ENCODE measurements at places on chromosomes 3 and 15.

DNA sequence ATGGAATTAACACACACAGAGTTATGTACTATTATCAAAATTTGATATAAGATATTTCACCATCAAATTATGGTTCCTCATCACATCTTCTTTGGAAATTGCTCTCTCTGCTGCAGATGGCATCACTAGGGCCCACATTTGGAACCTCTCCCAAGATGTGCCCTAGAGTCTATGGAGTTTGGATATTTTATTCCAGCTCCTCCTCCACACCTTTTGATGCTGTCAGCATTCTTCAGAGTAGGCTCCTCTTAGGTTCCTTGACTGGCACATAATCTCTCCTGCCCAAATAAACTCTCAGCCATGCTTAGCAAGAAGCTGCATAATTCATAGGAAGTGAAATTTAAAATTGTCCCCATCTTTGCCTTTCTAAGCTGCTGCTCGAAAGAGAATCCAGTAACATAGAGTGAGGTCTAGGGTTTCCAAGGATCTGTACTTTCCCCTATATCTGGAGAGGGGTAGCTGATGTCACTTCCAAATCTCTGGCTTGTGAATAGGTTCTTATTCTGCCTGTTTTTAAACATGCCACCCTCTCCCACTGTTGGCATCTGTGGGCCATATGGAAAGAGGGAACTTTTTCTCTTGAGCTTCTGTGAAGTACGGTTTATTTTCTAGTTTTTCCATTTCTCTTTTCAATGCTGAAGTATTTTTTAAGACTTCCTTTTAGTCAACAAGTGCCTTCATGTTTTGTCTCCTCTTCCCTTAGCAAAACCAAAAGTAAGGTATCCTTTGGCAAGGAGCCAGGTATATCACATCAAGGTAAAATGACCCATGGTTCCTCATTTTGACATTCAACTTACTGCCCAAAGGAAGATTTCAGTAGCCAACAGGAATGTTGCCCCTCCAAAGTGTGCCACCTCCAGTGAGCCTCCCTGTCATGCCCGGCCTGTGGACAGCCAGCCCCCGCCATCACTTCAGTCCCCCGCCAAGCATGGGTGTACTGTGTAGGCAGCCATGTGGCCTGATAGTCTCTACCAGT is 75.3 kb upstream of the C2CD4B start:
- no peak for DNase-seq

DNA sequence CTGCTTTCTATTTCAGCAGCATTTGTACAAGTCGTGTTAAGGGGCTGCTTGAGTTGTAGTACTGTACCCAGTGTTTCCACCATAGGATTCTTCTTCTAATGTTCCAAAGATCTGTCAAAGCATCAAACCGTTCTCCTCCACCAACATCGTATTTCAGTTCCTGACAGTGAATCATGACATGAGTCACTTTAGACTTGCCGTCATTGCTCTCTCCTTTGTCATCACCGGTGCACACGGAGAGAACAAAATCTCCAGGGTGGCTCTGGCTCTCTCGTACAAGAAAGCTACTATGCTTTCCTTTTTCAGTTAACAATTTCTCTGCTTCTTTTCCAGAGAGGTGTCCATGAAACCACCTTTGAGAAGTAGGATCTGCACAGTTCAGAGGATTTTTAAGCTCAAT is 270.9 kb upstream of the CCDC54 start:
- no peak for DNase-seq

- DNase-seq, result no peak
These were observed 34.0 kb downstream of the LYZL4 start for GRCh38 chr3:42376344-42376798.

DNA sequence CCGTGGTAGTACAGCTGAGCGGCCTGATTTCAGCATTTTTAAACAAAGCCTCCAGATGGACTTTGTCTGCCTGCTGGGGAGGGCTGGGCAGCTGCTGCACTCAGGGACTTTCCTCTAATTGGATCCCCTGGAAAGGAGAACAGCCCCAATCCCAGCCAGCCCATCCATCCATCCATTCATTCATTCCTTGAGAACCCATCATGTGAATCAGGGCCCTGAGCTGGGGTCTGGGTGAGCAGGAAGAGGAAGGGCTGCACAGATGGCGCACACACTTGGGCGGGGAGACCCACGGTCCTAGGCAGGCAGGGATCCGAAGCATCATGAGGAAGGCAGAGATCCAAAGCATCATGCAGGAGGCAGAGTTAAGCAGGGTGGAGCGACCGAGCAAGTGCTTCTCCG is 45.7 kb downstream of the TPRA1 start:
- DNase-seq, result no peak

GRCh38 chr15:70054884-70055387 is 42.8 kb downstream of the TLE3 start:
- DNase-seq, result no peak

DNA sequence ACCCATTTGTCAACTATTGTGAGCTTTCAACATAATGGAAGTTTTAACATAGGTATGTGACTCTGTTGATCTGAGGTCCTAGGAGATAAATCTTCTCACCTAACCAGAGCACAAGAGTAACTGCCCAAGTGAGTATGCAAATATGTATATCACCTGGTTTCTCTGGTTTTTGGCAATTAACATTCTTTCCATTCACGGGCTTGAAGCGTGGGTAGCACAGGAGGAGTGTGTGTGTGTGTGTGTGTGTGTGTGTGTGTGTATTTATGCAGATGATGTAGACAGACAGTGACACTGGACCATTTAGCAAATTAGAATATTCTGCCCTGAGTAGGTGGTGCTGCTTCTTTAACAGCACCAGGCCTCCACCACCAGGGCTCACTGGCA is 15.0 kb downstream of the EPHB1 start:
- no peak for DNase-seq

DNA sequence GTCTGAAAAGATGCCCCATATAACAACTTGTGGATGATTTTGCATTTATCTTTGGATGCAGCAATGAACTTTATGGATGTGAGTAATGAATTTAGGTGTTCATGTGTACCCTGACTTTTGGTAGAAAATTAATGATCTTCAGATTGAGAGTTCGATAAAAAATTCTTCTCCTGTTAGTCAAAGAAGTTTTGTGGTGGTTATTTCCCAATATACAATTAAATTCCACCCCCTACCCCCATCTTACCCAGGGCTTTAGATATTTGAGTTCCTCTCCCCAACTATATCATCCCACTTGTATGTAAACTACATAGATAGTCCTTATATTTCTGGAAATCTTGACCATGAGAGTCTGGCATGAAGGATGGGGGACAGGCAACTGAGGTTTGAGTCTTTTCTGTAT is 126.1 kb upstream of the ALDH1A3 start:
- DNase-seq, result no peak

GRCh38 chr15:40471808-40472150 is 995 bp downstream of the CHST14 start:
- DNase-seq, result no peak

DNA sequence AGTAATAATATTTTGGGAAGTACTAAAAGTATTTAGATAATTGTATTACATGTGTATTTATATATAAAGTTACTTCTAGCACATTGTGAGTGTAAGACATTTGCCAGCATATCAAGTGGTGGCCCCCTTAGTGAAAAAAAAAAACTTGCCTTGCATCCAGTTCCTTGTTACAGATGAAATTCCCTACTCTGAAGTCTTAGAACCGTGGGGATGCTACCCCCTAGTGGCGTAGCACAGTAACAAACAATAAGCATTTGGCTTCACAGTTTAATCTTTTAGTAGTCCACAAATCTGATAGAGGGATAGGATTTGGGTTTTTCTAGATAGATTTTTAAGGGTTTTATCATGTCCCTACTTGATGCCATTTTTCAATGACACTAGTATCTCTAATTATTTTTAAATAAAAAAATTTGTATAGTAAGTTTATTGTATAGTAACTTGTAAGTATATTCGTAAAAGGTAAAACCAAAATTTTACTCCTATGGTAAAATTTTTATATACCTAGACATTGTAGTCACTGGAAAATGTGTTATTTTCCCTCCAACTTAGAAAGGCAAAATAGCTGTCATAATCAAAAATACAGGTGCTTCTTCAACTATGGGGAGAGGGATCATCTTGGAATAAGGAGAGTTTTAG is 14.3 kb downstream of the SMC4 start:
- DNase-seq, result peak; percentile 79

- no peak for DNase-seq
These were observed 5.2 kb upstream of the IP6K1 start for GRCh38 chr3:49791571-49791970.

DNA sequence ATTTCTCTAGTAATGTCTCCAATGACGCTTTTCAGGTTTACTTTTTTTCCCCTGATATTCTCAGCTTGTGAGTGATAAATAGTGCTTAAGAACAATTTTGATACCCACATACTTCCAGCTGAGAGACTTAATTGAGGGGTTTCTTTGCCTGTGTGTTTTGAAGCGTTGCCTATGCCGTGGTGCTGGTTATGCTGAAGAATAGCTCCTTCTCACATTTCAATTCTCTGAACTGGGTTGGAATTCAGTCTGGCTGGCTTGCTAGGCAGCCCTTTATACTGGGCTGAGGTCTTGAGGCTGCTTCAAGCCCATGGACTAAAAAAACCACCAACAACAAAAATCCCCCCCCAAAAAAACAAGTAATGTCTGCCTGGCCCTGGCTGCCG is 87.4 kb downstream of the CHST2 start:
- DNase-seq, result no peak

DNA sequence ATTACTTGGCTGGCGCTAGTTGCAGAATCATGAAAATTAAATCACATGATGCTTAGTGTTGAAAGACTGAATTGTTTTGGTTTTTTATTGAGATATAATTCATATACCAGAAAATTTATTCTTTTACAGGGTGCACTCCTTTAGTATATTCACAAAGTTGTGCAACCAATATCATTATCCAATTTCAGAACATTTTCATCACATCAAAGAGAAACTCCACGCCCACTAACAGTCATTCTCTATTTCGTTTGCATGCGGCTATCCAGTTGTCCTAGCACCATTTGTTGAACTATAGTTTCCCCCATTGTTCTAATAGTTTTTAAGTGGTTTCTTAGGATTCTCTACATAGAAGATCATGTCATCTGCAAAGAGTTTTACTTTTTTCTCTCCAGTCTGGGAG is 3.7 kb downstream of the EHD4 start:
- no peak for DNase-seq

- DNase-seq, result peak; percentile 46
These were observed 741 bp upstream of the ZNF106 start for GRCh38 chr15:42491539-42492225.

DNA sequence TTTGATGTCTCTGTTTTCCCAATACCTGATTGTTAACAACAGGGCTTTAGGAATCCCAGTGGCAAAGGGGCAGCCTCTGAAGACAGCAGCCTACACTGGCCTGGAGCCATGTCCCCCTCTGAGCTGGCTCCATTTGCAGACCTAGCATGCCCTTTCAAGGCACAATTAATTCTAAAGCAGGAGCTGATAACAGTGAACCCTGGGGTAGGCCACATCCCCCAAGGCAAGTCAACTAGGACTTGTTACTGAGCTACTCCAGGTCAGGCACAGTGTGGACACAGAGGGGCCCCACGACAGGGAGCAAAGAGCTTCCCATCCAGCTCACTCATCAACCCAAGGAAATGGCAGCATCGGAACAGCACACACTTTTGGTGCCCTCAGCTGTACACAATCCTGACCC is 51.9 kb downstream of the SPSB4 start:
- DNase-seq, result no peak

DNA sequence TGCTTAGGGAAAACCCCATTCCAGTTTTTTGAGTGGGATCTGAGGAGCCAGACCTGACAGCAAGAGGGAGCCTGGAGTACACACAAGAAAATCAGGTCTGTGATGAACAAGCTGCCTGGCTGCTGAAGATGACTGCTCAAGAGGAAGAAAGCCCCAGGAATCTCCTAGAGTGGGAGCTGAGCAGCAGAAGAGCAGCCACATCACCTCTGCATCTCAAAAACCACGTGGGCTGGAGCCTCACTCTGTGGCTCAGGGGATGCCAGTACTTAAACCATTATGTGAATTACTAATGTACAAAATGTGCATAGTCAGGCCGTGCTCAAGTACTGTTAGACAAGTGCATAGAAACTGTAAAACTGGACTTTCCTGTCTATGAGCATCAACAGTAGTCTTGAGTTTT is 52.4 kb downstream of the SLC9A9 start:
- DNase-seq, result no peak

- DNase-seq, result peak; percentile 66
These were observed 16.5 kb upstream of the LAMP3 start for GRCh38 chr3:183178833-183179549.

DNA sequence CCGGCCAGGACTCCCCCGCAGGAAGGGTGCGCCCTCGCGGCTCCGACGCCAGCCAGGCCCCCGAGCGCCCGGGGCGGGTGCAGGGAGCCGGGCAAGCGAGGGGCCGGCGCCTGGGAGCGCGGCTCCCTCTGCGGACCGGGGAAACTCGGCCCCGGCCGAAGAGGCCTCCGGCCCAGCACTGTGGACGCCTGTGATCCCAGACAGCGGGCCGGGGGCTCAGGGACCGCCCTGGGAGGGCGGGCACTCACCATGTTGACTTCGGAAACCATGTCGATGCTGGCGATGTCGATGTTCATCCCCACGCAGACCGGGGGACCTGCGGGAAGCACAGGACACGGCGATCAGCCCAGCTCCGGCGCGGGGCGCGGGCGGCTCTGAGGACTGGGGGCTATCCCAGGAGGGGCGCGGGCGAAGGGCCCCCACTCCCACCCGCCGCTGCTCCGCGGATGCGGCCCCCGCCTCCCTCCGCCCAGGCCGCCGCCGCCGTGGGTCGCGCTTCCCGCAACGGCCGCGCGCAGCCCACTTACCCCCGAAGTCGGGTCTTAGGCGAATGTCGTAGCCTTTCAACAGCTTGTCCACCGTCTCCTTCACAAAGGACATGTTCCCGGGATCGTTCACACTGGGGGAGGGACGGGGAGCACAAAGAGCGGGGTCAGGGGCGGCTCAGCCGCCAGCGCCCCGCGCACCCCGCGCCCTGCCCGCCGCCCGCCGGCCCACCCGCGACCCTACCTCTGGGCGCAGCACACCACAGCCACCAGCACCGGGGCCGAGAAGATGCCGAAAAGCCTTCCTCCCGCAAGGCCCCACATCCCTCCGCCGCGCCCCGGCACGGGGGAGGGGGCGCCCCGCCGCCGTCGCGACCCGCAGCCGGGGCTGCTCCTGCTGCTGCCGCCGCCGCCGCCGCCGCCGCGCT is at the start of gene GABRB3:
TSS of gene GABRB3 (minus strand) at position 913 of the 913 bp plus-strand sequence.
- no peak for DNase-seq

- no peak for DNase-seq
These were observed 446.8 kb downstream of the WDR72 start for GRCh38 chr15:53312707-53313106.

GRCh38 chr15:78679089-78679511 is 38.1 kb upstream of the CHRNB4 start:
- no peak for DNase-seq

- no peak for DNase-seq
These were observed 40.5 kb downstream of the SST start for GRCh38 chr3:187629711-187630110.

DNA sequence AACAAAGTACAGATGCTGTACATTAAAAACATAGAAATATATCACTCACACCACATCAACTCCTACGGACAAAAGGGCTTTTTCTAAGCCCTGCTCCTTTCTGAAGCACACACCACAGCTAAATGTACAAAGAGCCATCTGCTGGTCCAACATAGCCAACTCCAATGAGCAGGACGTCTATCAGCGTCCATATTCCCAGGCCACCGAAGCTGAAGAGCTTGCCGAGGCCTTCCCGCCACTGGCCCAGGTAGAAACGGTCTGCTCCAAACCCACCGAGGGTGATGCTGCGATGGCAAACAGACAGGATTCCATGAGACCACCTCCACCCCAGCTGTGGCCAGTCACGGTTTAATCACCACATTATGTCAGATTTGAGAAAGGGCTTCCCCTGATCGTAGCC is 9.8 kb downstream of the TM2D3 start:
- no peak for DNase-seq

Data from SW 1271 (cell line).